ENCODE measurements at places on chromosomes 12 and 14.
A peak's percentile ranks its signal among the peaks of the same experiment; 100 is the strongest.

DNA sequence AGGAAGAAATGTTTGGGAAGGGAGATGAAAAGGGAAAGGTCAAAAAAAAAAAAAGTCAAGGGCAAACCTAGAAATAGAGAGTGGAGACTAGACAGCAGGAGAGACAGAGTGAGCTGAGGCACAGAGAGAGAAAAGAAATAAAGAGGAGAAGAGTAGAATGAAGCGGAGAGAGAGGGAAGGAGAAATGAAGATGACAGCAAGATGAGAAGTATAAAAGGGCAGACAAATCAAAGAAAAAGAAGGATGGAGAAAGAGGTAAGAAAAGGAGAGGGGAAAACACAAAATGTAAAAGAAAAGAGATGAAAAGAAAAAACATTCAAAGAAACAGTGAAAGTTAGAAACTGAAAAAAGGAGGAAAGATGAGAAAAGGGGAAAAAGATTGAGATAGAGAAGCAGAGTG is 53.0 kb downstream of the TC2N start:
- no peak for DNase-seq

GRCh38 chr12:100142851-100143559 is at the start of gene BLTP3B:
BLTP3B (minus strand) TSS chr12:100142874; CDS start chr12:100142635, 239 bp downstream.
- peak; percentile 86 for DNase-seq

GRCh38 chr12:126608607-126609175 is 1543.5 kb downstream of the AACS start:
- DNase-seq, result no peak

DNA sequence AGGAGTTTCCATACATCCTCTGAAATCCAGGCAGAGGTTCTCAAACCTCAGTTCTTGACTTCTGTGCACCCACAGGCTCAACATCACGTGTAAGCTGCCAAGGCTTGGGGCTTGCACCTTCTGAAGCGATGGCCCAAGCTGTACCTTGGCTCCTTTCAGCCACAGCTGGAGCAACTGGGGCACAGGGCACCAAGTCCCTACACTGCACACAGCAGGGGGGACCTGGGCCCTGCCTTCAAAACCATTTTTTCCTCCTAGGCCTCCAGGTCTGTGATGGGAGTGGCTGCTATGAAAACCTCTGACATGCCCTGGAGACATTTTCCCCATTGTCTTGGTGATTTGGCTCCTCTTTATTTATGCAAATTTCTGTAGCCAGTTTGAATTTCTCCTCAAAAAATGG is 10.6 kb downstream of the AREL1 start:
- no peak for DNase-seq

GRCh38 chr12:124557518-124558223 is 9.7 kb downstream of the NCOR2 start:
- DNase-seq, result peak; percentile 78

DNA sequence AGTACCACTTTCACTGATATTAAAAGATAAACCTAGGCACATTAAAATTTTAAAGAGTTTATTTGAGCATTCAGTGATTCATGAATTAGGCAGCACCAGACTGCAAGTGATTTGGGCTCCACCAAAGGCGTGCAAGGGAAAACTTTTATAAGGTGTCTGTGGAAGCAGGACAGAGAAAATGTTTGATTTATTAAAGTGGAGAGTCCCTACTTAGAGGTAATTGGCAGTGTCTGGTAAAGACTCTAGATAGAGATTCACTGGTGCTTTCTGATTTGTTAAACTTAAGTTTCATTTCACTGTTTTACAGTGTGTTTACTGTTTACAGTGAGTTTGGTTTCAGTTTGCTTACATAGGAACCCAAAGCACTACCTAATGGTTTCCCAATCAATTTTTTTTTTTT is 72.8 kb downstream of the ANKS1B start:
- no peak for DNase-seq

- DNase-seq, result no peak
These were observed 23.8 kb downstream of the ATP6V1D start for GRCh38 chr14:67335781-67336180.

DNA sequence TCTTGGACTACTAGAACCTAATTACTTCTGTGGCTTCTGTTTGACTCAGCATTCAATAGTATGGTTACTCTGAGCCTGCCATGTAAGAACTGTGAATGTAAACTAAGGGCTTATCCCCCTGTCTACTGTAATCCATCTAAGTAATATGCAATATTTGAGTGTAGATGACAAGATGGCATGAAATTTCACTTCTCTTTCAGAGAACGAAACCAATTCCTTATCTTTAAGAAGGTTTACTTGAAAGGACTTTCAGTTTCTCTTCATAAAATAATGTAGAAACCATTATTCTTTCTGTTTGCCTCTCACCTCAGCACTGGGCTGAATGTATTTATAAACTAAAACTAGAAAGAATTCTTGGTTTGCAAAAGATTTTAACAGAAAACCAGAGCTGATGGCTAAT is 60.4 kb upstream of the ARID2 start:
- DNase-seq, result no peak

GRCh38 chr12:78470354-78471195 is 394.0 kb upstream of the SYT1 start:
- no peak for DNase-seq

GRCh38 chr12:89259821-89260220 is 92.5 kb downstream of the DUSP6 start:
- DNase-seq, result no peak

GRCh38 chr12:78530100-78530765 is 334.3 kb upstream of the SYT1 start:
- no peak for DNase-seq

DNA sequence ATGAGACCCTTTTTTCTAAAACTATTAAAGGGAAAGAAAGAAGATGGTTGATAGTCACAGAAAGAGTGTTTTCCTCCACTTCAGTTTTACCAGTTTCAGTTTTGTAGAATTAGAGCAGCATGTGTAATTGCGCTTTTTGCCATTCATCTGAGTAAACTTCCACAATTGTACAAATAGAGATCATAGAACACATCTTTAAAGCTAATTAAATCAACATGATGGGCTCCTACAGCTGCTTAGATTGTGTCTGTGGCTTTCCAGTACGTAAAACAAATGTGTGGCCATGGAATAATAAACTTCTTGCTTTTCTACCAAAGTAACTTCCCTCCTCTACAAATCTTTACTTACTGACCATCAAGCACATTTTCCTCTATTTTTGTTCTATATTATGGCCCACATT is 84.2 kb upstream of the LRIG3 start:
- DNase-seq, result no peak

- DNase-seq, result no peak
These were observed 2.2 kb upstream of the TMEM19 start for GRCh38 chr12:71683633-71684032.

DNA sequence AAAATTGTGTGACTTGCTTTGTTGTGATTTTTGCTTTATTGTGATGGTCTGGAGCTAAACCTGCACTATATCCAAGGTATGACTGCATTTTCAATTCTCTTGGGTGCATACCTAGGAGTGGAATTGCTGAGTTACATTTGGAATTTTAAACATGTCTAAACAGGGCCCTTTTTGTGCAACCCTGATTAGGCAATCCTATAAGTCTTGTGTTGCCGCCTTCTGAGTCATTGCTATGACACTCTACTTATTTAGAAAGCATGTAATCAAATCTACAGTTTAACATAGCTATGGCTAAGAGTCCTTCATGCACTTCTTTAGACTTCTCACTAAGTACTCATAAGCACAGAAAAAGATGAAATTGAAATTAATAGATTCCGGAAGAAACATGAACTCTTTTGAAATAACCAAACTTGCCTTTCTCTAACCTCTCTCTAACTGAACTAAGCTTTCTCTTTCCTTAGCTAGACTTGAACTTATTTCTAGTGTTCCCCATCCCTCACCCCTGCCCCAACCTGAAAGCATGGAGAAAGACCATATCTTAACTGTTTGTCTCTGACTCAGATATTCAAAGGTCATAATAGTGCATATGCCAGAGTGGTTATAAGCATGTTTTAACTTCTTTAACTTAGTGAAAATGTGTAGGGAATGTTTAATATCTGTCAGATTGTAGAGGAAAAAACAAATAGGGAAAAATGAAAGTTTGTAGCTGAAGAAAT is 203.0 kb downstream of the SNAPC1 start:
- DNase-seq, result no peak
